Pons (tissue), 1 donor: ENCODE measurements at places on chromosomes 16 and 17.

DNA sequence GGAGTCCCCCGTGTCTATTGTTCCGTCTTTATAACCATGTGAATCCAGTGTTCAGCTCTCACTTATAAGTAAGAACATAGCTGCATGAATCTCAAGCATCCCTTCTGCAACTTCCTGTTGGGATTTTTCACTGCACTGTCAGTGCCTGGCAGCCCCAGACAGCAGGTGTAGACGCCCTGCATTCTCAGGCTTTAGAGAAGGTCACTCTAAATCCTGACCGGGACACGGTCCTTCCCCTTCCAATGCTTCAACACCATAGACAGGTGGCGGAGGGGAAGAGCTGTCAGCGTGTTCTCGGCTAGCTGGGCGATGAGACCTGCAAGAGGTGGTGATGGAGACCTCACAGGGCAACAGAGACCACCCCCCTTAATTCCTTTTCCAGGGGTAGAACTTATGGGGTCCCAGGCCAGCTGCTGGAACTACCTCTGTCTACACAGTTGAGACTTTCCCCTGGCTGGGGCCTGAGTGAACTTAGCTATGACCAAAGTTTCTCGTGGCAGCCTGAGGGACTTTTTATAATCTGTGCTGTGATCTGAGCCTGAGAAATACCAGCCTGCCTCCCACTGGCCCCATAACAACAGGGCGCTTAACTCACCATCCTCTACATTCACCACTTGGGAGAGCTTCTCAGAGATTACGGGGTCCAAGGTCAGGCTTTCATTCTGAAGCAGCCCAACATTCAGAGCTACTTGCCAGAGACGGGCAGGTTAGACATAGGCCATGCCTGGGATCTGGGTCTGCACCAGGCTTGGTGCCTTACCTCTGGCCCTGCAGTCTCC is 143.2 kb upstream of the TNRC6C start:
- no peak for DNase-seq

DNA sequence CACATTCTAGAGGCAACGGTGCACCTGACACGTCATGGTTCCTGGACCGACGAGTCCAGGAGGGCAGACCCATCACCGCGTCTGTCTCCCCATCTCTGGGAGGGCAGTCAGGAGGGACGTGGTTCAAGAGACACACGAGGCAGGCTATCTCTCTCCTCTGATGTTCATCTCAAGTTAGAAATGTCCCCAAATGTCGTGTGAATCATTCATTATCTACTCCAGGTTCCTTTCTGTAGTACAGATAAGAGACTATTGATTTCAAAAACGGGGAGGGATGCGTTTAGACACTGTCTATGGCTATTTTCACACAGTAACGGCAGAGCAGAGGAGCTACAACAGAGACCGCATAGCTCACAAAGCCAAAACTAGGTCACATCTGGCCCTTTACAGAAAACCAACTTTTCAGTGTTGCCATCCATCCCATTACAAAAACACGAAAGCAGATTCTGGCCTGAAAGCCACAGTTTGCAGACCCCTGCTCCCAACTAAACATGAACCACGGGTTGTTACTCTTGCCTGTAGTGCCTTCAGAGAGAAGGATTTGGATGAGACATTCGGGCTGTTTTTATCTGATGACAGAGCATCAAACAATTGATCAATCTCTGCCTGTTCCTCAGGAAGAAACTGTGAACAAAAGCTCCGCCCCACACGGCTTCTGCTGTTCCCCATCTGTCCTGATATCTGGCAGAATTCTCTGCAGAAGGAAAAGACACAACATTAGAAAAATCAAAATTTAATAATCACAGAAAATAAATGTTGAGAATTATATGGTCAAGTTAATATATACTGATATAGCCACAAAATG is 6.8 kb downstream of the MEAK7 start:
- DNase-seq = no peak

DNA sequence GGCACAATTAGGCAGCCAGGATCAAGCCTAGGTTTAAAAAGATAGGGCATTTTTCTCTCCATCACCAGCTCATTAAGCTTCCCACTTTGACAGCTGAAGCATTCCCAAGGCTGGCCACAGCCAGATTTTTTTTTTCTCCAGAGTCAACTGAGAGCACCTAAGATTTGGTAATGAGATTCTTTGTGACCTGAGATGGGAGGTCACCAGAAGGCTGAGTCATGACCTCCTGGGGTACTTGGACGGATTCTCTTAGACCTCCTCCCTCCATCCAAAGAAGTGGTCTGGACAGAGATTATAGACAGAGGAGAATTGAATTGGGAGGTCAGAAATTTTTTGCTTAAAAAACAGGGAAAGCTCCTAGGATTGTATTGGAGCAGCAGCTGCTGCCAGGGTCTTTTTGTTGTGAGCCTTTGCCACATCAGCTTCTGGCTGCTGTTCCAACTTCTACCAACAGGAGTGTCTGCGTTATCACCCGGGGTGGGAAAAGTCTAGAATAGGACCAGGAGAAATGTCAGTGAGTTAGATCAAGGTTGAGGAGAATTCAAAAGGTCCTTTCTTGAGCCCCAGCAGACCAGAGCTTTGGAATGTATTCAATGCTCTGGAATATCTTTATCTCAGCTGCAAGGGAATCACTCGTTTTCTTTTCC is 221.2 kb upstream of the N4BP1 start:
- DNase-seq = no peak

GRCh38 chr16:16985707-16986106 is 485.1 kb downstream of the XYLT1 start:
- no peak for DNase-seq

DNA sequence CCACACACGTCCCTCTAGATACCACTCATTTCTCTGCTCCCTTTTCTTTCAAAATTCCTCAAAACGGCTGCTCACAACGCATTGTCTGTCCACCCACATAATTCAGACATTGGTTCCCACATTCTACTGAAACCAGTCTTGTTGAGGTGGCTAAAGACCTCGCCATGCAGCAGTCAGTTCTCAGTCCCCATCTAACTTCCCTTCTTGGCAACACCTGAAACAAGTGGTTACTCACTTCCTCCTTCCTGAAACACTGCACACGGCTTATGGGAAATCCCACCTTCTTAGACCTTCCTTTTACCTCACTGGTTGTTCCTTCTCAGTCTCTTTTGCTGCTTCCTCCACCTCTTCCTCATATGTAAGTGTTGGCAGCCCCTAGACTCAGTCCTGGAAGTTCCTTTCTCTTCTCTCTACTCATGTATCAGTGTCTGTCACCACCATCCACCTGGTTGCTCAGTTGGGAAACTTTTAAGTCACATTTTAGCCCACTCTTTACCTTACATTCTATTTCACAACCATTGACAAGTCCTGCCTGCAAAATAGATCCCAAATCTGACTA is 277.1 kb downstream of the CEP112 start:
- no peak for DNase-seq

DNA sequence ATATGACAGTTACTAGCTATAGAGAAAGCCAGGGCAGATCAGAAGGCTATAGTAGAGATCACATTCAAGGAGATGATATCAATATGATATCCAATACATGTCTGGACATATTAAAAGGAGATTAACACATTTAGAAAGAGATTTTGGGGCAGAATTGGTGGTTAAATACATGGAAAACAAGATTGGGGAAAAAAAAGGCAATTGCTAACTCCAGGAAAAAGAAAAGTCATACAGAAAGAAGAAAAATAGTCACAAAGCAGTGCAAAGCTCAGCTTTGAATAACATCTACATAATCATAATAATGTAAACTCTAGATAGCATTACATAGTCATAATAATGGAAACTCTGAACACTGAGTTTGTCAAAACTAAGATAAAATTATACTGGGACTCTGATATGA is 40.6 kb downstream of the MYH11 start:
- no peak for DNase-seq

GRCh38 chr17:50835301-50836234 is at the start of gene WFIKKN2:
Gene WFIKKN2 (plus strand): TSS chr17:50835586. CDS start chr17:50835938, 352 bp downstream.
- no peak for DNase-seq

- DNase-seq = no peak
Measured at GRCh38 chr16:1494129-1494640, 1.0 kb downstream of the TELO2 start.
